ENCODE measurements at places on chromosomes 7 and 10.

DNA sequence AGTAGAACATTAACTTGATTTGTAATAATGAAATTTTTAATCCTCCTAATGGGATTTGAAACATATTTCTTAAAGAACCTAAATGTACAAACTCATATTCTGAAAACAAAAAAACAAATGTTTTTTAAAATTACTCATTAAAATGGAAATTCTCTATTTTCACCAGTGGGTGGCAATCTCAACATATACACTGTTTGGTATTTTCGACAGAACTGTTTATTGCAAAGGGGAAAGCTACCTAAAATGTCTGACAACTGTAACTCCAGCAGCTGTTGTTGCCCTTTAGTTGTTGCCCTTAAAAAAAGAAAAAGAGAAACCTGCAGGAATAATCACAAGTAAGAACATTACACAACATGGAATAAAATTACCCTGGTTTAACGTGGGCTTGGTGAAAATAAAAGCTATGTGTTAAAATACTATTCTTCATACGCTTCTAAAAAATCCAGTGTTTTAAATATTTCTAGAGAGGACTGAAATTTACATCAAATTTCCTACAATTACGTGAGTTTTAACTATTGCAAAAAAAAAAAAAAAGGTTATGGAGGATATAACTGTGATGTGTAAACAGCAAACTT, 54.5 kb downstream of the COL1A2 start:
- DNase-seq = peak; percentile 36

- no peak for DNase-seq
Observed at GRCh38 chr7:153006911-153007310, 247.4 kb downstream of the ACTR3B start.

DNA sequence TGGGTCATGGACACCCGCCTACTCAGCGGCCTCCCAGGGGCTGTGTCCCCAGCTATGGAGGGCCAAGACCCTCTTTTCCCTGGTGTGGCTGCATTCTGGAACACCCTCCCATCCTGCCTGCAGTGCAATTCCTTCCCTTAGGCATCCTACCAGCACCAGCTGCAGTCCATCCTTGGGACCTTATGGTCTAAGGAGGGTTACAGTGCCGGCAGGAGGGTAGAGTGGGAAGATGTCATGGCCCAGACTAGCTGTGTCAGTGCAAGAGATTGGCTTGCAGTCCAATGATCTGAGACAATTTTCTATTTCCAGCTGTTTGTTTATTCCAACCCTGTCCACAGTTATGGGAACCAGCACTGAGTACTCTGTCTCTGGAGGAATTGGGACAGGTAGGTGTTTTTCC, 92.4 kb downstream of the WDFY4 start:
- no peak for DNase-seq

DNA sequence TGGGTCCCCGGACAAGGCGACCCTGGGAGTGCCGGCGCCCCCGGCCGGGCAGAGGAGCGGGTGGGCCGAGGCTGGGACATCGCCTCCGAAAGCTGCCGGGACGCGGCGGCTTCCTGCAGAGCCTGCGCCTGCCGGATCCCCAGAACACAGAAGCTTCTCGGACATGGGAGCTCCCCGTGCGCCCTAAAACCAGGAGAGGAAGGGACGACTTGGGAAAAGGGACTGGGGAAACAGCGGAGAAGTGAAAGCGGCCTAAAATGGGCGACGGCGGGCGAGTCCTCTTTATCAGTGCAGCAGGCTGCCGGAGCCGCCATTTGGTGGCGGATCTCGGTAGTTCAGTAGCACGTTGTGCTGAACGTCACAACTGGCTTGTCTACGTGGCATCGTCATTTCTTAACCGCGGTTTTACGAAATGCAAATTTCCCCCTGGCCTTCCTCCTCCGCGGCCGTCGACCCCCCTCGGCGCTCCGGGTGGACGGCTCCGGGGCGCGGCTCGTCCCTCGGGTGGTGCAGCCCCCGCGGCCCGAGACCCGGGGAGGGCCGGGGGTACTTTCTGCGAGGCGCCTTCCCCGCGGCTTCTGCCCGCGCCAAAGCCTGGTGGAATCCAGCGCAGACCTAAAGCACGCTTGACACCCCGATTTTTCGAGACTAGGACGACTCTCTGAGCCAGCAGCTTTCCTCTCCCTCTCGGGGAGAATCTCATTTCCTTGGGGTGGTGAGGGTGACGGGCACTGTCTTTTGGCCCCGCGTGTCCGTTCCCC, 9.9 kb upstream of the SPAG6 start:
- no peak for DNase-seq

- DNase-seq = no peak
Observed at GRCh38 chr10:7957591-7957990, 96.9 kb upstream of the GATA3 start.

DNA sequence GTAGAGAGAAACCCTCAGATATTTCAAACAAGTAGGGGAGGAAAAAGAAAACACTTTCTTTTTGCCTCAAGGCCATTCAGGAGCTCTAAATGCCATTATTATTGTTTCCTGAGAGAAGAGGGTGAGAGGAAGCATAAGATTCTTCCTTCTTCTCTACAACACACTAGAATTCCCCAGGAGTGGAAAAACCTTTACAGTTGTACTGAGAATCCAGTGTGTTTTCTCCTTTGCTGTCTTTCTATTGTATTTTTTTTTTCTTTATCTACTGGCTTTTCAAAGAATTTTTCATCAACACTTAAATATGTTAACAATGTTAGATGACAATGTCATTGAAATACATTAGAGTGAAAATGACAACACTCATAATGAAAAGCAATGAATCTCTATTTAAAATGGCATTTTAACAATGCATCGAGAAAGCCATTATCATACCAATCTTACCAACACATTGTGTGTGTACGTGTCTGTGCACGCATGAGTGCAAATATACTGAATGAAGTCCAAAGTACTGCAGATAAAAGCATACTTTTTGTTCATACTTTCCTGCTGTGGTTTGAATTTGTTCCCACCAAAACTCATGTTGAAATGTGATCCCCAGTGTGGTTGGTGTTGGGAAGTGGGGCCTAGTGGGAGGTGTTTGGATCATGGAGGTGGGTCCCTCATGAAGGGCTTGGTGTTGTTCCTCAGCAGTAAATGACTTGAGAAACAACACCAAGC, 24.2 kb upstream of the MACC1 start:
- no peak for DNase-seq

- DNase-seq = no peak
Observed at GRCh38 chr7:27971171-27971812, 209.3 kb downstream of the JAZF1 start.

- DNase-seq = no peak
Observed at GRCh38 chr7:91107460-91107859, 156.8 kb upstream of the FZD1 start.

- DNase-seq = no peak
Observed at GRCh38 chr10:12826800-12827372, 174.6 kb downstream of the CCDC3 start.

Data from right renal cortex interstitium (tissue), 3 donors.